ENCODE measurements at places on chromosomes 3 and 15.

GRCh38 chr3:190321789-190322603, at the start of gene CLDN1:
CLDN1 (minus strand) TSS chr3:190322446; CDS start chr3:190322206, 240 bp downstream.
- peak; percentile 31 for DNase-seq

- no peak for DNase-seq
These were observed 199.2 kb downstream of the IL5RA start for GRCh38 chr3:2910997-2911396.

DNA sequence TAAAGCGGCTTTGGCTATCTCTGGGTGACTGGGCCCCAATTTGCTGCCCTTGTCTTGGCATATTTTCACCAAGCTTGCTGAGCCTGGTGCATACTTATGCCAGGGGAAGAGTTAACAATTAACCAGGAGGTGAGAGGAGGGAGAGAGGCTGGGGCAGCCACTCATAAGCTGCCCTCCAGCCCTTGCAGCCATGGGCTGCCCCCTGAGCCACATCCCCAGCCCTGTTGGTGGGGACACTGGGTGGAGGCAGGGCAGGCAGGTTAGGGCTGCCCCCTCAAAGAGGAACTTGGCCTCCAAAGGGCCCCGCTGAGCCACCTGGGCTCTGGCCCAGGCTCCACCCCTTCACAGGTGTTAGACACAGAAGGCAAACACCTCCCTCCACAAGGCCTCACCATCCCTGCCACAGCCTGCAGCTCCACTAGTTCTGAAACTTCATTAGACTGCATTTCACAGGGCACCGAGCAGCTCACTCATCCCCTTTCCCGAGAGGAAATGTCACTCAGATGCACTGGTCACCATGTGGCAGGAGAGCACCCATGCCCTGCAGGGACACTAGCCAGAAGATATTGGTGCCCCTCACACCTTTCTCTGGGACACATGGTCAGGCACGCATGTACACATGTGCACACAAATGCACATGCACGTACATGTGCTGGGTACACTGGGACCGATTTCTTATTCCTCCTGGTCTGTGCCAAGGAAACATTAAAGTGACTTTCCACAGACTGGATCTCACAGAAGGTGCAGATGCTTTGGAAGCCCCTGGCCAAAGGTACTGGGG, 20.2 kb downstream of the AMOTL2 start:
- DNase-seq: no peak

DNA sequence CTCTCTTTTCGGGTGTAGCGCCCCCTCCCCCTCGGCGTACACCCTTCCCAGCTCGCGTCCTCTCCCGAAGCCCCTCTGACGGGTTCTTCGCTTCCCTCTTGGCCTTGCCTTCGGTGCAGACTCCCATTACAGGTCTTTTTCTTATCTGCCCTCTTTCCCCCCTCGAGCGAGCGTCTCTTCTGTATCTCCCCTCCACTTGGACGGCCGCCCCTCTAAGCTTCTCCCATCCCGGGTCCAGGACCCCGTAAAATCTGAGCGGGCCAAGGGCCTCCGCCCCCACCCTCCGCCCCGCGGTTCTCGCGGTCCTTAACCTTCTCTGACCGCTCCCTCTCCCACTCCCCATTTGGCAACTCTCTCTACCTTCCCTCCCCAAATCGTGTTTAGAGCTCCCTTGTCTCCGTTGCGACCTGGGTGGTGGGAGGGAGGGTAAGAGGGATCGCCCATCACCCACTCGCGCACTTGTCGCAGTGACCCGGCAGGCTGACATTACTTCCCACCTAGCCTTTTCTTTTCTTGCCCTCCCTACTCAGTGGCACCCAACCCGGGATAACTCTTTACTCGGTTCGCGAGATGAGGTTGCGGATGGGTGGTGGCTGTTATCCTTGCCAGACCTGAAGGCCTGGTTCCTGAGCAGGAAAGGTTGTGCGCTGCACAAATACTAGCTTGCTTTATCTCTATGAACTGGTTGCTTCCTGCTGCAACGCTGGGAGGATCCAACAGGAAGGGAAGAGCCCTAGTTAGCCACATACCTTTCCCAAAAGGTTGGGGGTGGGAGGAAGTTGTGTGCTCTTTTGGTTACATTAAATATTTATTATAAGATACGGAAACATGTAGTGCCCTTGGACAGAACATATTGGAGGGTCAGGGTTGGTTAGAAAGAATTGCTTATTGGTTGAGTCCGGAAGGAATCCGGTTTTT, 922 bp downstream of the RAB11A start:
- no peak for DNase-seq

DNA sequence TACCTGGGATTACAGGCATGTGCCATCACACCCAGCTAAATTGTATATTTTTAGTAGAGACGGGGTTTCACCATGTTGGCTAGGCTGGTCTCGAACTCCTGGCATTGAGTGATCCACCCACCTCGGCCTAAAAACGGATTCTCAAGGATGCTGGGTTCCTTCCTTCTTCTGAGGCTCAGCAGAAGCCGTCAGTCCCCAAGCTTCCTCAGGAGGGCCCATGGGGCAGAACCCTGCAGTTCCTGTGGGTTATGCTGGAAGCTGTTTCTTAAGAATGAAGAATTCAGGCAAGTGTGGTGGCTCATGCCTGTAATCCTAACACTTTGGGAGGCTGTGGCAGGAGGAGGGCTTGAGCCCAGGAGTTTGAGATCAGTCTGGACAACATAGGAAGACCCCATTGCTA, 29.0 kb upstream of the ZNF710 start:
- no peak for DNase-seq

- no peak for DNase-seq
These were observed 76.1 kb upstream of the TPM1 start for GRCh38 chr15:62966294-62967078.

DNA sequence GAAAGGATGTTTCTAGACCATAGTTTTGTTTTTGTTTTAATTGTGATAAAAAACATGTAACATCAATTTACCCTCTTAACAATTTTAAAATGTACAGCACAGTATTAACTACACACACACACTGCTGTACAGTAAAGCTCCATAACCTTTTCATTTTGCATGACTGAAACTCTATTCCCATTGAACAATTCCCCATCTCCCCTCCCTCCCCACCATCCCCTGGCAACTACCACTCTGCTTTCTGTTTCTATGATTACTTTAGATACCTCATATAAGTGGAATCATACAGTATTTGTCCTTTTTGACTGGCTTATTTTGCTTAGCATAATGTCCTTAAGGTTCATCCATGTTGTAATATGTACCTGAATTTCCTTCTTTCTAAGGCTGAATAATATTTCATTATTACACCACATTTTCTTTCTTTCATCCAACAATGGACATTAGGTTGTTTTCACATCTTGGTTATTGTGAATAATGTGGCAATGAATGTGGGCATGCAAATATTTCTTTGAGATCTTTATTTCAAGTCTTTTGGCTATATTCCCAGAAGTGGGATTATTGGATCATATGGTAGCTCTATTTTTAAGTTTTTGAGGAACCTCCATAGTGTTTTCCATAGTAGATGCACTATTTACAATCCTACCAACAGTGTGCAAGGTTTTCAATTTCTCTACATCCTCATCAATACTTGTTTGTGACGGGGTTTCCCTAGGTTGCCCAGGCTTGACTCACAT, 10.7 kb downstream of the CHST14 start:
- no peak for DNase-seq

GRCh38 chr3:179526989-179527391, 35.7 kb upstream of the ACTL6A start:
- no peak for DNase-seq

DNA sequence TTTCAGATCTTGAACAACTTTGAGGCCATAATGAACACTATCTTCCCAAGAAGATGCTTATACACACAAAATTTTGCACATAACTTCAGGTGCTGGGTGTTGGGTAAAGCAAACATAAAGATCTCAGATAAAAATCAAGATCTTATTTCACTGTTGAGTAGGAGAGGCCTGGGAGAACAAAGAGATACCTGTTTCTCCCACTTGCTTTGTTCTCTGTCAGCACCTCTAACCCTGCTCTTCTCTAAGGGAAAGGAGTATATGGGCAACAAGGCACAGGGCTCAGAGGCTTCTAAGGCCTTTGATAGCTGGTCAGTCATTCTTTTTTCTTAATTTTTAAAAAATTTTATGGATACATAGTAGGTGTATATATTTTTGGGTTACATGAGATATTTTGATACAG, 3.6 kb upstream of the GK5 start:
- no peak for DNase-seq

DNA sequence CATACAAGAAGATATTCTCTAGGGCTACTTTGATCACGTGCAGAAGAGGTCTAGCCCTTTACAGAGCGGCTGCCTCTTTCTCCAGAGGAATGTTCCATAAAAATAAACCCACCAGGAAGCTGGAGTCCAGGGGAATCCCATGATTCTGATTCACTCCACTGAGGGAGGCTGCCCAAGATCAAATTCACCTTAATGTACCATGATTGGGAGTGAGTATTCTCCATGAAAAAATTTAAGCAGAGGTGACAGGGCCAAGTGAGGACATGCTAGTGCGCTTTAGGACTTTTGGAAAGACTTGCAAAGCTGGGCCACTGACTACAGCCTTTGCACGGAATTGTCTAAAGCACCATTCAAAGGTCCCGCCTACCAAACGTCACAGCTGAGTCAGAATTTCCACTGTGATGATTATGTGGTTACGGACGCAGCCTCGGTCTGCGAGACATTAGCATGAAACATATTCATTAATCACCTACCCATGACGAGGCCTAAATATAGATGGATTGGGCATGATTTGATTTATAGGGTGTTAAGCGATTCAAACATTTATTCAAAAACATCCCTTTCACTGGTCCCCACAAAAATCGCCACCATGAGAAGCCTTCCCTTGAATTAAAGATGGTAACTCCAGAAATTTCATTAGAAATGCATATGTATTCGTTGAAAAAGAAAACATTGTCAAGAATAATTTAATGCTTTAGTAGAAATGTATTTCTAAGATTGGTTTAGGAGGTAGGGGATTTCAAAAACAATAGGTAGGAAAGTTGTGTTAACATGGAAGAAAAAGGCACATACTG, 152.6 kb downstream of the GREM1 start:
- no peak for DNase-seq

DNA sequence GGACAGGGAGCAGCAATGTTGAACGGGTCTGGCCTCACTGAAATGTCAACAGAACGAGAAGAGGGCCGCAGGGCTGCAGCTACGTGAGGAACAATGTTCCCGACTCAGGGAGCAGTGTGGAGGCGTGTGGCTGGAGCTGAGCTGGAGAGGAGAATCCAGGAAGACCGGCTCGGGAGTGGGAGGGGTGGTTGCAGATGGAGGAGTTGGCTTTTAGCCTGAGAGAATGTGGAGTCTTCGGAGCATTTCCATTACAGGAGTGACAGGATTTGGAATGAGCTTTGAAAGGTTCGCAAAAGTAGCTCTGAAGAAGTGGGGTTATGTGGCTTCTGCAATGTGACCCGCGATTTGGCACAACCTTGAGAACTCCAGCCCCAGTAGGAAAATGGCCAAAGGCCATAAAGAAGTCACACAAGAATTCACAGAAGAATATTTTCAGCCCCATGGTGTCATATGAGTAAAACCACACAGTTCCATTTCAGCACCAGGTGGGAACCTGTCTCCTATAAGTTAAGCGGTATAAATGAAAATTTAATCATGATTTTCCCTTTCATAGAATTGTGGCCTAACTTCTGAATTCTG, 78.8 kb upstream of the NSMCE3 start:
- DNase-seq: no peak

GRCh38 chr15:47741082-47741481, 23.8 kb downstream of the SEMA6D start:
- no peak for DNase-seq

- DNase-seq: no peak
These were observed 43.4 kb downstream of the C2CD4A start for GRCh38 chr15:62109982-62110851.

GRCh38 chr3:10223676-10224639, 24.3 kb upstream of the TATDN2 start:
- DNase-seq: peak; percentile 21

DNA sequence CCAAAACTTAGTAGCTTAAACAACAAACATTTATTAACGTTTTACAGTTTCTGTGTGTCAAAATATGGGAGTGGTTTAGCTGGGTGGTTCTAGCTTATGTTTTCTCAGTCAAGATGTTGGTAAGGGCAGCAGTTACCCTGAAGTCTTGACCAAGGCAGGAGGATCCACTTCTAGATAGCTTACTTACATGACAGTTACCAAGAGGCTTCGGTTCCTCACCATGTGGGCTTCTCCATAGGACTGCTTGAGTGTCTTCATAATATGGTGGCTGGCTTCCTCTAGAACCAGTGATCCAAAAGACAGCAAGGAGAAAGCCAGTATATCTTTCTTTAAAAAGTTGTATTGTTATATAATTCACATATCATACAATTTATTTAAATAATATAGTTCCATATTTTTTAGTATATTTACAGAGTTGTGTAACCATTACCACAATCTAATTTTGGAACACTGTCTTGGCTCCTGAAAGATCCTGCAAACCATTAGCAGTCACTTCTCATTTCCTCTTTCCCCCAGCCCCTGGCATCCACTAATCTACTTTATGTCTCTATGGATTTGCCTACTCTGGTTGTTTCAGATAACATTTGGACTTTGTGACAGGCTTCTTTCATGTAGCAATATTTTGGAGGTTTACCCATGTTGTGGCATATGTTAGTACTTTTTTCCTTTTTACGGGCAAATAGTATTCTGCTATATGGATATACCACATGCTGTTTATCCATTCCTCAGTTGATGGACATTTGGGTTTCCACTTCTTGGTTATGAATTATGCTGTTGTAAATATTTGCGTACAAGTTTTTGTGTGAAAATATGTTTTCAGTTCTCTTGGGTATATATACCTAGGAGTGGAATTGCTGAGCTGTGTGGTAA, 33.3 kb downstream of the MAPK6 start:
- DNase-seq: no peak
